ENCODE measurements at places on chromosomes 6 and 20.

DNA sequence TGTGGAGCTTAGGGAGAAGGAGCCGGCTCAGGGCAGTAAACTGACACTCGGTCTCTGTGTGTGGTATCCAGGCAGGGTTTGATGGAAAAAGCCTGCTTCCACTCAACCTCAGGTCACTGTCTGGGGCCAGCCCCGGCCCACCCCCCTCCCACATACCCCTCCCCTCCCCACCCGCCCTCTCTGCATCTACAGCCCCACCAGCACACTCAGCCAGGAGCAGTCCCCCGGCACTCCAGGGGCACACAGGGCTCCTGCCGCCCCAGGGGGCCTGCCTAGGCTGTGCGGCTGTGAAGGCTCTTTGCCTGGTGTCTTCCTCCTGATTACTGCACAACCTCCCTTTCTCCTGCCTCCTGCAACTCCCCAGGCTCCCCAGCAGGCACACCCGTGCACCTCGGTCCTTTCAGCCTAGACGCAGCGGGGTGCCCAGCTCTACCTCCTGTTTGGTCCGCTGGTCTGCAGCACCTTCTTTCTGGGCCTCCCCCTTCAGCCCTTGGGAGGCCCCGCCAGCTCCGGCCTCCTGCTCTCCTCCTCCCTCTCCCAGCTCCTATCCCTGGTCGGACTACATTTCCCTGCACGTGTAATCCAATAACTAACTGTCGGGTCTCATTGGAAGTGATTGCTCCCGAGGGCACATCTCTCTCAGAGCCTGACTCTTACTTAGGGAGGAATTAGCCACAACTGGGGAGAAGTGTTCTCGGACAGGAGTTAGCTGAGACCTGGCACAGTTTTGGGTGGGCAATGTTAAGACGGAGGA is 1.3 kb upstream of the FOXF2 start:
- DNase-seq, result no peak

- no peak for DNase-seq
These were observed 28.5 kb downstream of the TRERF1 start for GRCh38 chr6:42423244-42423643.

DNA sequence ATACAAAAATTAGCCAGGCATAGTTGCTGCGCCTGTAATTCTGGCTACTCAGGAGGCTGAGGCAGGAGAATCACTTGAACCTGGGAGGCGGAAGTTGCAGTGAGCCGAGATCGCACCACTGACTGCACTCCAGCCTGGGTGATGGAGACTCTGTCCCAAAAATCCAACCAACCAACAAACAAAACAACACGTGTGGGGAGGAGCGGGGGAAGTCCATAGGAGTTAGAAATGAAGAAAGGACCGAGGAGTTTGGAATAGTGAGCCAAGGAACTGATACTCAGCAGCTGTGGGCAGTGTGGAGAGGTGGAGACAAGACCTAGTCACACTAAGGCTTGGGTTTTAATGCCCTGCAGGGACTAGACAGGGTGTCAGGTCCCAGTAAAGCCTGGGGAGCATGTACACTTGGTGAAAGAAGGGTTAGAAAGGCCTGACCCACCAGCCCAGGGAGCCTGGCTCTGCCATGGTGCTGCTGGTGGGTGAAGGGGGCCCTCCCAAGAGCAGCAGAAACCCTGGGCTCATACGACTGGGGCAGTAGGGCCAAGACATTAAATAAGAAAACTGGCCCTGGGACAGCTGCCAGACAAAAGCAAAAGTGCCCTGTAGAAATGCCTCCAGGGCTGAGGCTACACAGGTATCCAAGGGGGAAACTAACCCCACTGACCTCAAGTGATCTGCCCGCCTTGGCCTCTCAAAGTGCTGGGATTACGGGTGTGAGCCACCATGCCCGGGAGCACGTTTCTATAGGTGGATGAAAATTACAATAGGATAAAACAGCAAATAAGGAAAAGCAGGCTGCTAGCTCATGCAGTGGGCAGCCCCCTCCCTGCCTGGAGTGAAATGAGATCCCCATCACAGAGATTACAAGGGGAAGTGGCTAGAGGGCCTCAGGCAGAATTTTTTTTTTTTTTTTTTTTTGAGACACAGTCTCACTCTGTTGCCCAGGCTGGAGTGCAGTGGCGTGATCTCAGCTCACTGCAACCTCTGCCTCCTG is 58.0 kb downstream of the MYH7B start:
- DNase-seq, result no peak

DNA sequence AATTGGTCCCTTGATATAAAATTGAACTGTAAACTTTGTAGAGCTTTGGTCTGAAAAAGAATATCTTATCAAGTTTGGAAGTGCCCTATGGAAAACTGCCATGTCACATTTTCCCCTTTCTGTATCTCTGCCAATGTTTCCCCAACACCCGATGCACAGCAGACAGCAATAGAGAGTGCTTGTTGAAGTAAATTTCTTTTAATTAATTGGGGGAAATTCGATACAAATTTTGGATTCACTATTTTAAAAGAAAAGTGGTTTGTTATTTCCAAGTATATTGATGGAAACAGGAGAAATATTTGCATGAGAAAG is 208.1 kb downstream of the OGFRL1 start:
- no peak for DNase-seq

GRCh38 chr6:110526726-110527125 is 50.3 kb upstream of the SLC22A16 start:
- DNase-seq, result peak; percentile 51

DNA sequence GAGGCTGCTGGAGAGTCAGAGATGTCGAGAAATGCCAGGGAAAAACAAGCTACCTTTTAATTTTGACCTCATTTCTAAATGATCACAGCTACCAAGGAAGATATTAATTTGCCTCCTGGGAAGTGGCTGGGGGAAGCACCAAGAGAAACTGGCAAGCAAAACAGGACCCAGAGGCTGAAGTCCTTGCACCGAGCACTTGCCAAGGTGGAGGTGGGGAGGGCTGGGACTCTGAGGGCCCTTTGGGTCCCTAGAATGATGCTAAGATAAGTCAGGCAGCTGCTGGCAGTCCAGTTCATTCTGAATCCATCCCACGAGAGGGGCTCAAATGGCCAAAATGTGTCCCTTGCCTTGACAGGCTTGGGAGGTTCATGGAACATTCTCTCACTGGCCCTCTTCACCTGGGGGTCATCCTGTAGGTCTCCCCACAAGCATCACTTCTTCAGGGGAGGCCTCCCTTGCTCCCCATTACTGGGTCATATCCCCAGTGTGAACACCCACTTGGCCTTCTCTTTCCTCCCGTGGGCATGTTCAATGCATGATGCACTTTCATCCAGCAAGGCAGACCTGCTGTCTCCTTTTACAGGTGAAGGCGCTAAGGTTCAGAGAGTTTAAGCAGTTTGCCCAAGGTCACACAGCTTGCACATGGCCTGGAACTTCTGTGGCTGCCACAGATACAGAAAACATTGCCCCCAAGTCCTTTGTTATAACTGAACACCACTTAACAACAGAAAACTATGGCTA is 39.1 kb upstream of the BLCAP start:
- no peak for DNase-seq

- DNase-seq, result peak; percentile 45
These were observed 5.3 kb upstream of the MOG start for GRCh38 chr6:29651413-29652197.

- DNase-seq, result no peak
These were observed 91.3 kb upstream of the HEY2 start for GRCh38 chr6:125658136-125658535.

DNA sequence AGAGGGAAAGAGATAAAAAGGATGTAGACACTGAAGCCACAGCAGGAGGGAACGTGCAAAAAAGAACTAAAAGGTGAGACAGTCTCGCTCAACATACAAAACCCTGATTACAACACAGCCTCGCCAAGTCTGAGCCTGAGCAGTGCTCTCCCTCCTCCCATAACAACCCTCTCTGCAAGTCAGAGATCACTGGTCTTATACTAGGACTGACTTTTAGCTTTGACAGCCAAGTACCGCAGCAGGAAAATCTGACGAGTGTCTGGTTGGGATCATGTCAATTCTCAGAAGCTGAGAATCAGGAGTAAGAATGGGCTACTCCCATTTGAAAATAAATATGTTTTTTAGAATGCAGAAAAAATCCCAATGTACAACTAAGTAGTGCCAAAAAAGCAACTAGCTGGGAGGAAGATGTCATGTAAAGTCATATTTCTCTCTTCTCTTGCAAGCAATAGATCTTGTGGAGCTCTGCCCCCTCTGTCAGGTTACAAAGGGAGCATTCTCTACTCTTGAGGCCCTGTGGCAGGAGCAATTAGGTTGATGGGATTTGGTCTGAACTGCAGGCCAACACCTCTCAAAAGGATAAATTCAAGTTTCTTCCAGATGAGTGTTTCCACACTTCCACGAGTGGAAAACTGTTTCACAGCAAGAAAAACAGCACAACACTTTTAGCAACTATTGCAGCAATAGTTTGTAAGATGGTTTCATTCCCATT is 118.9 kb upstream of the COL21A1 start:
- DNase-seq, result no peak

- DNase-seq, result no peak
These were observed 677.3 kb upstream of the AGPAT4 start for GRCh38 chr6:161951126-161951525.

DNA sequence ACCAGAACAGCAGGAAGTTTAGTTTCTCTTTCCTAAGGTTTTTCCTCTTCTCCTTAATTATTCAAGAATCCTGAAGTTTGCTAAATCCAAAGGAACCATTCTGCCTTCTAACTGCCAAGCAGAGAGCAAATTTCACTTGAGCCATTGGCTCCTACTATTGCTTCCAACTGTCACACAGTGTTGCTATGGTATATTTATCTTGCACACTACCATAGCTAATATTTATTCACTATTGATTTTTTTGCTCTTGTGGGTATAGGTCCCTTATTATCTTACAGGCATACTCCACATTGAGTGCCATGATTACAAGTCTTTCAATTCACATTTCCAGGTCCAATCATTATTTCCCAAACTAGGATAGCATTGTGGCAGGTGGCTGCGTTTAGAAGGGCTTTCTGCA is 266.7 kb upstream of the FLRT3 start:
- no peak for DNase-seq

DNA sequence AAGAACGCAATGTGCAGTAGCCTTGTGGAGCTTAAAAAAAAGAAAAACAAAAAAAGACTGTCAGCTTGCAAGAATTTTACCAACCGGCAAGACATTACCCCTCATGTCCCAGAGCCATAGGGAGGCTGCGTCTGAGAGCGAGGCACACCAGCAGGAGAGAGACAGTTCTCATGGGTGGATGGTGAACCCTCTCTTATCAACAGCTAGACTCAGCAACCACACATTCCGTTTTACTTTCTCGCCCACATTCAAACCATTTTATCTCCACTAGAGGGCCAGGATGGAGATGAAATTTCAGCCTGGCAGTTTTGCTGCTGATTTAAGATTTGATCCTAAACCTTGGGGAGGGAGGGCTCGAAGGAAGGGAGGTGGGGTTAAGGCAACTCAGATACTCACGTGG is 247.0 kb downstream of the ATXN1 start:
- peak; percentile 52 for DNase-seq

GRCh38 chr6:107704347-107705013 is 119.6 kb downstream of the SCML4 start:
- DNase-seq, result peak; percentile 50

DNA sequence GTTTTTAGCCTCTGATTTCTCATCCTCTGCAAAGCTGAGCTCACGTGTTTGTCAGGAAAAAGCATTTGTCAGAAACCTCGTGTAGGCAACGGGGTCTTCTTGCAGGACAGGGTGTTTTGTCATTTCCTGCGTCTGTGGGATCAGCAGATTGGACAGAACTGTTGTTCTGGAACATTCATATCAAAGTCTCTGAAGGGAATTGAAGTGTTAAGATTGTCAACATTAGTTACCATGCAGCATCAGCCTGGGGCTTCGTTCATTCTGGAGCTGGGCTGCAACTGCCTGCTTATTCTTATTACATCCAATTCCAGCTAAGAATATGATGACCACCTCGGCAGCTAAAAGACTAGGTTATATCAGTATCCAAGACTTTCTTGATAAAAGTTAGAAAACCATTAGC is 71.0 kb upstream of the RALGAPA2 start:
- no peak for DNase-seq

DNA sequence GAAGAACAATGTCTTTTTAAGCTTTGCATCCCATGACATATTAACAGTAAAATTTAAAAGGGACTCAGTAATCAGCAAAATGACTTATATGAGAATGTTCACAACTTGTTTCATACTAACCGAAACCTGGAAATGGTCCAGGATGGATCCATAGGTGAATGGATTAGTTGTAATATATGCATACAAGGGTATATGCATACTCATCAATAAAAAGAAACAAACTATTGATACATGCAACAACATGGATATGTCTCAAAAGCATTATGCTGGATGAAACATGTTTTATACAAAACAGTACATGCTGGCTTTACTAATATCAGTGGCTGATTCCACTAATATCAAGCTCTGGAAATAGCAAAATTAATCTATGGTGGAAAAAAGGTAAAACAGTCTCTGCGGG is 108.5 kb upstream of the HIVEP1 start:
- DNase-seq, result no peak

GRCh38 chr6:34108176-34108575 is 37.7 kb downstream of the GRM4 start:
- DNase-seq, result no peak

DNA sequence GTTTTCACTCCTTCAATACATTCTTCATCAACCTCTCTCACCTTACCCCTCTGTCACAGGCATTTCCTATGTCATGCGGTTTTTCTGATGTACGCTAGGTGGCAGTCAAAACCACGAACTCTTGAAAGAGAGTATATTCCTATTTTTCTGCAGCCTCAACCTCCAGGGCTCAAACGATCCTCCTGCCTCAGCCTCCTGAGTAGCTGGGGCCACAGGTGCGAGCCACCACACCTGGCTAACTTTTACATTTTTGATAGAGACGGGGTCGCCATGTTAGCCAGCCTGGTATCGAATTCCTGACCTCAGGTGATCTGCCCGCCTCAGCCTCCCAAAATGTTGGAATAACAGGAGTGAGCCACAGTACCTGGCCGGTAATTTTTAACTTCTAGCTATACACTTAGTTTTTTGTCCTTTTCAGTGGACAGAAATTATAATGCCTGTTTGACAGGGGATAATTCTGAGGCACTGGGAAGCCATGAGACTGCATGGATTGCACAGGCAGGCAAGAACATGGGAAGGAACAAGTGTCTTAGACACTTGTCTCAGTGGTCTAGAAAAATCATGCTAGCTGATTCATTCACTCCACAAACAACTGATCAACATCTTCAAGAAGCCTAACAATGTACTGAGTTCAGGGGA is 22.5 kb upstream of the HFE start:
- peak; percentile 70 for DNase-seq

GRCh38 chr20:40668449-40669228 is 20.4 kb downstream of the MAFB start:
- DNase-seq, result no peak

DNA sequence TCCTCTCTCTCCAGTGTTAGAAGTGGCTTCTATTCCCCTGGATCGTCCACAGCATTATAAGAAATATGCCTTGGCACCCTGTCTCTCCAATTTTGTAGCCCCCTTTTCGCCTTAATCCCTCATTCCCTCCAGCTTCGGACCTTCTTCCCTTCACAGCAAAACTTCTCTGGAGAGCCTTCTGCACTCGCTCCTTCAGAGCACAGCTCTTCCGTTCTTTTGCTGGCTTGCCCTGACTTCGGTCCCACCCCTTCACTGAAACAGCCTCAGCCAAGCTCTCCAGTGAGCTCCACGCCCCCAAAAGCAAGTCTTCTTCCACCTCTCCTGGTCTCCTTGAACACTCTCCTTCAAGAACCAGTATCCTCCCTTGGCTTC is 134.7 kb upstream of the RNF24 start:
- DNase-seq, result no peak

Measured in suppressor macrophage treated with lipopolysaccharide for 4 hours (primary cell).